GM12878 (cell line): ENCODE measurements at places on chromosomes 4 and X. TPM values are rescaled to one million over a fixed set of nuclear protein-coding genes. Genes with fewer than 3 reads are reported as not detected.

DNA sequence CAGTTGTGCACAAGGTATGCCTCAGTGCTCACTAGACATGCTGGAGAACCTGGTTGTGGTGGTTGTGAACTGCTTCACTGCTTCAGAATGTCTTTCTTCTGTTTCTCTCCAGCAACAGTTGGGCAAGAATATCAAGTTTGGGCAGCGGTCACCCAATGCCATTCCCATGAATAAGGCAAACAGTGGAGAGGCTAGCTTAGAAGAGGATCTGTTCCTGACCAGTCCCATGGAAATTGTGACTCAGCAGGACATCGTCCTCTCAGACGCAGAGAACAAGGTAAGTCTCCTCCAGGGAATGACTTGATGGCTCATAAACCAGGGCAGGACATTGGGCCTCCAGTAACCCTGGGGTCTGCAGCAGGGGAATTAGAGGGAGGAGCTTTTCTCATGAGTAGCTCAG, 79.9 kb downstream of the AASDH start:
- DNase-seq = no peak

The RHOXF2B gene
- 0.08 TPM in 1 of 2 replicates, not detected in the other for total RNA-seq

The TMEM154 gene
- total RNA-seq = 41.4 and 42.3 TPM in 2 replicates

DNA sequence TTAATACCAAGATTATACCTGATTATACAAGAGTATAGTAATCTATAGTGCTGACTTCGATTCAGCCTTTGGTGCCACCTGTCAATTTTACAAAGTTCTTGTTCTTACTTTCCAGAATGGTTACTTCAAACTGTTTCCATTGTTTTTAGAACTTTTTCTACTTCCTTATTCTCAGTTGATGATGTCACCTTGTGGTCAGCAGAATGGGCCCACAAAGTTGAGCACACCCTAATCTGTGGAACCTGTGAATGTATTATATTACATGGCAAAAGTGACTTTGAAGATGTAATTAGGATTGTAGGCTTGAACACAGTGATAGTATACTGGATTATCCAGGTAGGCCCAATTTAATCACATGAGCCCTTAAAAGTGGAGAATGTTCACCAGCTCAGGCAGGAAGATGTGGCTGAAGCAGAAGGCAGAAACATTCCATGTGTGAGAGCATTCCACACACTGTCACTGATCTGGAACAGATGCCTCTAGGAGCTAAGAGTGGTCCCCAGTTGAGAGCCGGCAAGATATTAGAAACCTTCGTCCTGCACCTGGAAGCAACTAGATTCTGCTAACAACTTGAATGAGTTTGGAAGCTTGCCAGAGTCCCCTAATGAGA, 6.3 kb upstream of the SGMS2 start:
- DNase-seq = no peak

DNA sequence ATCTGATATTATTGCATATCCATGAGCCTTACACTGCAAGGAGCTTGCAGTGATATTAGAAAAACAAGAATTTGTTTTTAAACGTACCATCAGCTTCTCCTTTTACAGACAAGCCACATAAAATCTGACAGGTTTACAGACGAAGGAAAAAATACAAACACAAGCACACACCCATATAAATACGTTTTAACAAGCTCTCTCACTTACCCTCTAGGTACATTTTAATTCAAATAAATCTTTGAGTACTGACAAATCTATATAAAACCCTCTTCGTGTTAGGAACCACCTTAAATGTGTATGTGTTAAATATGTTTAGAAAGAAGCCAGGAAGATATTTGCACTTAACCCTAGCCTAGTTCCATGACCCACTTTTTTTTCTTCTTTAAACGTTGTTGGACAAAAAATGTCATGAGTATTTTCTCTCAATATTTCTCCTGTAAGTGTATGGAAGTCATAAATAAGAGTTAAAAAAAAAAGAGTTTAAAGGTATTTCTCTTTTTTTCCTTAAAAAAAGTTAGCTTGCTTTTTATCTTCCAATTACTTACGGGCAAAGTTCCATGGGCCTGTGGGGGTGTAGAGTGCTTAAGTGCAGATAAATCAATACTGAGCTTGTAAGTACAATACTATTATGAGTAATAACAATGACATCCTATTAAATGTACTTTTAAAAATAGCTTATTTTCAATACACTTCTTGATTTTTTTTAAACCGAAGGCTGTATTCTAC, 1.5 kb downstream of the ARAP2 start:
- DNase-seq = no peak

DNA sequence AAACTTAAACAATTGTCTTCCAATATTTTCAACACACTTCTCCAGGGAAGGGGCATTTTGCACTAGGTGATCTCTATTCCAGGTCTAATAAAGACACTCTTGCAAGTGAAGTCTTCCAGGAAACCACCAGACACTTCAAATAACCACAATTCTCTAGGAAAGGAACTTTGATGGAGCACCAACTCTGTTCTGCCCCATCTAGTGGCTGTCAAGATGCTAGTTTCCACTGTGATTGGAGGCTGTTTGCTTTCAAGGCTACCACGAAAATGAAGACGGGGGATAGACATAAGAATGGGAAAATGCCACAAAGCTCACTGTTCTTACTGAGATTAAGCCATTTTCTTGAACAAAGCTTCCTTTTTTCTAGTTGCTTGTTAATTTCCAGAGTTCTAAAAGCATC, 100.6 kb upstream of the F9 start:
- DNase-seq = no peak

DNA sequence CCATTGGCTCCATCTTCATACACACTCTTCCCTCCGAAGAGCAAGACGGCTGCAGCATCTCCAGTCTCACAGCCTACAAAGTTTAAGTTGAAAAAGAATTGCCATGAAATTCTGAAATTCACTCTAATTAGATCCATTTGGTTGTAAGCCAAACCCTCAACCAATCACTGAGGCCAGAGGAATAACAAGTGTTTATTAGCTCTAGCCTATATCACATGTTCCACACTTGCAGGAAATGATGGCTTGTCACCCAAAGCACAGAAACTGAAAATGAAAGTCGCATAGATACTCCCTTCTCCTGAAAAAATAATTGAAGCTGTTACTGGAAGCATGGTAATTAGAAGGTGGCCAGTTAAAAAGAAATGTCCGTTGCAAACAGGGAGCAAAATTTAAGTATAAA, 1071.8 kb downstream of the CCSER1 start:
- no peak for DNase-seq

GRCh38 chr4:183691006-183691405, 31.9 kb downstream of the TRAPPC11 start:
- no peak for DNase-seq

The COPS4 gene
- 34.2 and 35.5 TPM in 2 replicates for total RNA-seq
